ENCODE measurements at places on chromosomes 5 and 9.

- no peak overlapping the region for H3K4me3 ChIP-seq
- no peaks in the 10 kb centered on the region for H3K27me3 ChIP-seq
- peaks cover 3% of the 10 kb centered on the region for H3K36me3 ChIP-seq
- no peak overlapping the region for H3K27ac ChIP-seq
These were observed 59.2 kb downstream of the RNF130 start for GRCh38 chr5:180012316-180012715.

- no peak for DNase-seq
- no peaks in the 10 kb centered on the region for H3K4me1 ChIP-seq
- no peaks in the 10 kb centered on the region for H3K27me3 ChIP-seq
- no peak overlapping the region for H3K4me3 ChIP-seq
These were observed 103.9 kb upstream of the DMRT1 start for GRCh38 chr9:737400-738120.

DNA sequence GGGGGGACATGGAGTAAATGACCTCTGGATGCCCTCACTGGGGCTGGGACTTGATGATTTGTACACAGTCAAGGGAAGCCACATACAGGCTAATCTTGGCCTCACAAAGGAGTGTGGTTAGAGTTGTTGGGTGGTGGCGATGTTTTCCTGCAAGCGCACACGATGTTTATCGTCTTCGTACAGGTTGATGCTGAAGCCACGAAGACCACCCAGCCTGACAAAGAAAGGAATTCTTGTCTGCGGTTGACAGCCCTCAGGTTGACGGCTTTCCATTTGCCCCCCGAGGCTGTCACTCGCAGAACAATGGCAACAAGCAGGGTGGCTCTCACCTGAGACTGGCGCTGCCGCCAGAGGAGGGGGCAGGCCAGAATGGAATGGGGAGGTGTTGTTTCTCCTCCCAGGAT is 14.1 kb upstream of the XPA start:
- H3K36me3 ChIP-seq: no peaks in the 10 kb centered on the region
- H3K27me3 ChIP-seq: peaks cover 7% of the 10 kb centered on the region
- H3K4me1 ChIP-seq: peaks cover 5% of the 10 kb centered on the region
- no peak overlapping the region for H3K4me3 ChIP-seq
- H3K27ac ChIP-seq: no peak overlapping the region

GRCh38 chr5:112434641-112435040 is 15.6 kb upstream of the EPB41L4A start:
- no peak for DNase-seq
- no peaks in the 10 kb centered on the region for H3K27me3 ChIP-seq
- no peak overlapping the region for H3K4me3 ChIP-seq
- H3K36me3 ChIP-seq: no peaks in the 10 kb centered on the region

DNA sequence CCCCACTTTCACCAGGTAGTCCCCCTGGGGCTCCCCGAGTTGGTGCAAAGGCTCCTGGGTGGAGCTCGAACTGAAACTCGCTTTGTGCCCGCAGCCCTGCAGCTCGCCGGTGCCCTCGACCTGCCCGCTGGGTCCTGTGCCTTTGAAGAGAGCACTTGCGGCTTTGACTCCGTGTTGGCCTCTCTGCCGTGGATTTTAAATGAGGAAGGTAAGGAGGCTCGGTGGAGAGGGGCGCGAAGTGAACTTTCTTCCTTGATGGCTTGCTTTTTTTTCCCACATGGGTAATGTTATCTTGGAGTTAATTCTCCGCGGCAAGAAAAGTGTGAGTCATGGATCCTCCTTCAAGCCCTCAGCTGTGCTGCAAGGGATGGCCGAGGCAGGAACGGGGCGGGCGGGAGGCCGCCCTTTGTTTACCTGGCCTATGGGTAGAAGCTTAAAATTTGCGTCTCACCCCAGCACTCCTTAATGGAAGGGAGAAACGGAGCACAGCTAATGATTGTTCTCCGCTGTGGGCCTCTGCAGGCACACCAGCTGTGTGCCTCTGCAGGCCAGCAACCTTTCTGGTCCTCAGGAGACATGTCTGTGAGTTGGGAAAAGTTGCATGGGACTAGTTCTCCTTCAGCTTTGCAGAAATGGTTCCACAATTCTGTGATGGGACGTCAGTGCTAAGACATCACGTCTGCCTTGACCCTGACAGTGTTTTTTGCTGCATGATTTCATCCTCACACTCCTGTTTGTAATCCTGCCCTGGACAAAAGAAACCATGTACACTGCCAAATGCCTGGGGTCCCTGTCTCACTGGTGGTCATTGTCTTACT is 1.1 kb downstream of the MAMDC2 start:
- DNase-seq: no peak
- no peaks in the 10 kb centered on the region for H3K36me3 ChIP-seq
- H3K4me1 ChIP-seq: peaks cover 10% of the 10 kb centered on the region
- H3K4me3 ChIP-seq: no peak overlapping the region

DNA sequence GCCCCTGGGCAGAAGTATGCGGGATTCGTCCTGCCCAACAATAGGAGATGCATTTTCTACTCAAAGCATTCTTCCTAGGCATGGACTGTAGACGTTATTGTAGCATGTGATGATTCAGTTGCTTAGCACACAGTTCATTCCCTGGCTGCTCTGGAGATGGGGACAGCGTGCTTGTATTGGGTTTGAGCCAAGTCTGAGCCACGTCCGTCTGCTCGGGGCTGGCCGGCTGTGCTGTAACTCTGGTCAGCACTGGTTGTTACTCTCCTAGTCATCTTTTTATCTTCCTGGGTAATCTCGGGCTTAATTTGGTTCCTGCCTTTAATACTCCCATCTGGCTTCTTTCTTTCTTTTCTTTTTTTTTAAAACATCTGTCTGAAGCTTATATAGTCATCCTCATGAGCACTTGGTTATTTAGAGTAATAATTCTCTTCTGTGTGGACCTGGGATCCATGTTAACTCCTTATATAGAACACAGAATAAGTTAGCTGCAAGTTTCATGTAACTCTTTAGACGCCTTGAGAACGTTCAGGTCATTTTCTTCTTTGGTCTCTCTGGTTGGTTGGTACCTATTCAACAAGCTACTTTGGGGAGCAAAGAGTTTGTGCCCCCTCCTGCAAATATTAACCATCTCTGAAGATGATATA is 118.8 kb upstream of the RPS23 start:
- H3K4me3 ChIP-seq: no peak overlapping the region
- H3K4me1 ChIP-seq: no peaks in the 10 kb centered on the region
- no peaks in the 10 kb centered on the region for H3K36me3 ChIP-seq
- no peak overlapping the region for H3K27ac ChIP-seq
- H3K27me3 ChIP-seq: no peaks in the 10 kb centered on the region

- no peaks in the 10 kb centered on the region for H3K36me3 ChIP-seq
- no peaks in the 10 kb centered on the region for H3K4me1 ChIP-seq
- H3K27me3 ChIP-seq: no peaks in the 10 kb centered on the region
- H3K27ac ChIP-seq: no peak overlapping the region
- no peak for DNase-seq
- H3K4me3 ChIP-seq: no peak overlapping the region
These were observed 805.7 kb downstream of the CDH9 start for GRCh38 chr5:26232706-26233105.
